ENCODE measurements at places on chromosomes 16 and 17.

DNA sequence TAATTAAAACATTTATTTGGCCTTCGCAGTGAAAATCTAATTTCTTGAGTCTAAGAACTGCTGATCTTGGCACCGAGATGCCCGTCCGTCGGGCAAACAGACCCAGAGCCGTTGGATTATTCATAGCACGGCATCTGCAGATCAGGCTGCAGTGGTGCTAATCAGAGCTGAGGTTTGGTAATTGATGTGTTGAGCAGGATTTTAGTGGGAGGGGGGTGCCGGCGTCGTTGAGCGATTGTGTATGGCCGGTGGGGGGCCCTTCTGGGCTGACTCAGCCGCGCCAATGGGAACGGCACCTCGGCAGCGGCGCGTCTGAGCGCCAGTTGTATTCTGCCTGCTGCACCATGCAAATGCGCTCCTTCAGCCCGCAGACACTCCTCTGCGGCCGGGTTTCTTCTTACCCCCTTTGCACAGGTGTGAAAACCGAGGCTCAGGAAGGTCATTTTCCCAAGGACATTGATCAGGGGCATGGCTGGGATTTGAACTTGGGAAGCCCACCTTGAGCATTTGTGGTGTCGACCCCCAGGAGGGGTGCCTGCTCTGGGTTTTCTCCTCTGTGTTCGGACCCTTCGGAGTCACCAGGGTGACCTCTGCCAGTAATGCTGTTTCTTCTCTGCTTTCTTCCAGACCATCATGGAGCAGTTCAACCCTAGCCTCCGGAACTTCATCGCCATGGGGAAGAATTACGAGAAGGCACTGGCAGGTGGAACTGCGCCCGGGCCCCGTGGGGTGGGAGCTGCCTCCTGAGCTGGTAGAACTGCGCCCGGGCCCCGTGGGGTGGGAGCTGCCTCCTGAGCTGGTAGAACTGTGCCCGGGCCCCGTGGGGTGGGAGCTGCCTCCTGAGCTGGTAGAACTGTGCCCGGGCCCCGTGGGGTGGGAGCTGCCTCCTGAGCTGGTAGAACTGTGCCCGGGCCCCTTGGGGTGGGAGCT, 18.4 kb downstream of the BAIAP2 start:
- no peak for DNase-seq

GRCh38 chr16:60073376-60073775, 1339.3 kb upstream of the GOT2 start:
- no peak for DNase-seq

- DNase-seq, result no peak
These were observed 352.5 kb downstream of the FOXL1 start for GRCh38 chr16:86930663-86931373.

- no peak for DNase-seq
These were observed 38.5 kb upstream of the KSR1 start for GRCh38 chr17:27417596-27418365.

DNA sequence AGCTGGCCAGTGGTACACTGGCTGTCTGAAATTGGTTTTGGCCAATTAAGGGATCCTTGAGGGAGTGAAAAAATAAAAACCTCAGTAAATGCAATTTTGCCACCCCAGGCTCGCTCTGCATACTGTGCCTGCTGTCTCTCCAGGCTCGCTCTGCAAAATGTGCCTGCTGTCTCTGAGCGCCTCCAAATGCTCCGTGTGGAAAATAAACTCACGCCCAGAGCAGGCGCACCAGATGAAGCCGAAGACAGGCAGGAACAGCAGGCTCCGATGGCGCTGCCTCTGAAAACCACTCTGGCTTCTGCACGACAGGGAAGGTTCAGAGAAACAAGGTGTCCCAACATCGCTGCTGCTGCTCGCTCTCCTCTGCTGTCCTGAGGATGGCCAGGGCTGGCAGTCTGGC, 29.1 kb downstream of the SNN start:
- no peak for DNase-seq

DNA sequence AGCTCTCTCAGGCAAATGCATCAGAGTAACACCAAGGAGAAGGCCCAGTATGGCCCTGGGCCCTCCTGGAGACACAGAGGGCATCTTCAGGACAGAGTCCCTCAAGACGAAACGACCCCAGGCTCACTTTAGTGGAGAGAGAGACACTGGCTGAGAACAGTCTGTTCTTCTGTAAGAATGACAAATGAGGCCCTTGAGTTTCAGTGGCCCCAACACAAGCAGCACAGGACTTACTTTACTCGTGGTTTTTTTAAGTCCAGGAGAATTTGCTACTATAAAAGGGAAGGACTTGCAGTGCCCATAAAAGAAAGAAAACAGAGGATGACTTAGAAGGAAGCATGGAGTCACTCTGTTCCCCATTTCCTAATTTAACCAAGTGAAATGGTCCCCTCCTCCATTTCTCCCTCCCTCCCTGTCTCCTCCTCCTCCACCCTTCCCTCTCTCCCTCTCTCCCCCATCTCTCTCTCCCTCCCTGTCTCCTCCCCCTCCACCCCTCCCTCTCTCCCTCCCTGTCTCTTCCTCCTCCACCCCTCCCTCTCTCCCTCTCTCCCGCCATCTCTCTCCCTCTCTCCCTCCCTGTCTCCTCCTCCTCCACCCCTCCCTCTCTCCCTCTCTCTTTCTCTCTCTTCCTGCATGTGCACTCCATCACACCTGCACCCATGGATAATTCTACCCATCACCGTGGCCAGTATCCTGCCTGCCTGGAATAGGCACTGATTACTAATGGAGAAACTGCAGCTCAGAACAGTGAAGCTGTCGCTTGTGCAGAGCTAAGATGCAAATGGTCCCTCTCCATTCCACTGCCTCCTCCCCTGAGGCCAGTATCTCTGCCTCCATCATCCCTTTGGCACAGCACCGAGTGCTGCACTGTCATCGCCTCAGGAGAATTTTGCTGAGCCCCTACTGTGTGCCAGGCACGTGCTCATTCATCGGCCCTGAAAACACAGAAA, 47.3 kb upstream of the RBFOX3 start:
- no peak for DNase-seq

DNA sequence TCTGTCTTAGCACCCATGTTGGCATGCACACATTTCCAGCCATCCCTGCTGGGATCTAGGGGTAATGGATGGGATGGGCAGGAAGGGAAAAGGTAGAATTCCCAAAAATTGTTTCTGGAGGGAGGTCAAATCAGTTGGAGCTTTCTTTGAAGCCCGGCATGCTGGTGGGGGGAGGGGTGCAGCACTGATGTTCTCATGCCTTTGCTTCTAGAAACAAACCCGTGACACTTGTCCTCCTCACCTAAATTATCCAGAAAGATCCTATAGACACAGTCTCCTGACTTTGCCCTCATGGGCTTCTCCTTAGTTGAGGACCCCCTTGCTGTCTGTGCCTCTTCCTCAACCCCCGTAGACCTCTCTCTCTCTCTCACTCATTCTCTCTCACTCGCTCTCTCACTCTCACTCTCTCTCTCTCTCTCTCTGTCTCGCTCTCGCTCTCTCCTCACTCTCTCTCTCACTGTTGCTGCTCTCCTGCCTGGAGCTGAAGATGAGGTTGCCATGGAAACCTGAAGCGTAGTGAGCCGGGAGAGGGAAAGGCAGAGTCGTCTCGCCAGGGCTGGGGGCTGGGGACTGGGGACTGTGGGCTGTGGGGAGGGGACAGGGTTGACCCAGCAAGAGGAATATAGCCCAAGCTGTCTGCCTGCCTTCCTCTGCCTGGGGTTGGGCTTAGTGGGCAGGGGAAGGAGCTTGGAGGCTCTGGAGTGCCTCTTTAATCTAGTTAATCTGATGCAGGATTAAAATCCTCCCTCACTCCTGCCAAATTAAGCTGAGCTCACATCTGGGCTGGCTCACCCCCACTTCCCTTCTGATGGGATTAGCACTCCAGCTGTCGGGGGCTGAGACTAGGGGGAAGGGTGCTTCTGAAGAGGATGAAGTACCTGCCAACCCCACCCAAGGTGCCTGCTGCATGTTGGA, 16.1 kb downstream of the LASP1 start:
- DNase-seq, result peak; percentile 27

- peak; percentile 52 for DNase-seq
These were observed 9.2 kb upstream of the TNFRSF13B start for GRCh38 chr17:16980813-16981731.

- no peak for DNase-seq
These were observed 4.0 kb downstream of the CIAO2B start for GRCh38 chr16:66930189-66930588.

GRCh38 chr16:50169555-50170096, 16.5 kb downstream of the TENT4B start:
- no peak for DNase-seq

- peak; percentile 12 for DNase-seq
These were observed 1396.2 kb downstream of the CDH8 start for GRCh38 chr16:60640038-60640437.

DNA sequence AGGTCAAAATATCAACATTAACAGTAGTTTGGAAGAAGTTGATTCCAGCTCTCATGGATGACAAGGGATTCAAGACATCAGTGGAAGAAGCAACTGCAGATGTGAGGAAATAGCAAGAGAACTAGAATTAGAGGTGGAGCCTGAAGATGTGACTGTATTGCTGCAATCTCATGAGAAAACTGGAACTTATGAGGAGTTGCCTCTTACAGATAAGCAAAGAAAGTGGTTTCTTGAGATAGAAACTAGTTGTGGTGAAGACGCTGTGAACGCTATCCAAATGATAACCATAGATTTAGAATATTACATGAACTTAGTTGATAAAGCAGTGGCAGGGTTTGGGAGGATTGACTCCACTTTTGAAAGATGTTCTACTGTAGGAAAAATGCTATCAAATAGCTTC, 67.8 kb downstream of the GOSR1 start:
- no peak for DNase-seq

- no peak for DNase-seq
These were observed 14.9 kb upstream of the C16orf54 start for GRCh38 chr16:29760567-29761279.

DNA sequence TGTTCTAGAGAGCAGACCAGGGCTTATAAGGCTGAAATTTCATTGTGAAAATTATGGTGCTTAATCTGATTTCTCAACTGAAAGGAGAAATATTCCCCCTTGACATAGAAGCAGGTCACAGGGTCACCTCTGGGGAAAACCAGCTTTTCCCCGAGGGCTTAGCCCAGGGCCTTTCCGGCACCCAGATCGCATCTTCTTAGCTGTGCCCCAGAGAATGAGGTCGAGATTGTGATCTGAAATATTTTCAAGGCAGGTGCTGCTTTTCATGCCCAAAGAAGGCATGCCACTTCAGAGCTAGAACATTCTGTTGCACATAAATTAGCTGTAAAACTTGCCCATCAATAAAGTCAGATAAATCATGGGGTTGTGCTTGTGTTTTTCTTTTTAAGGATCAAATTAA, 25.4 kb upstream of the ARHGAP17 start:
- no peak for DNase-seq

DNA sequence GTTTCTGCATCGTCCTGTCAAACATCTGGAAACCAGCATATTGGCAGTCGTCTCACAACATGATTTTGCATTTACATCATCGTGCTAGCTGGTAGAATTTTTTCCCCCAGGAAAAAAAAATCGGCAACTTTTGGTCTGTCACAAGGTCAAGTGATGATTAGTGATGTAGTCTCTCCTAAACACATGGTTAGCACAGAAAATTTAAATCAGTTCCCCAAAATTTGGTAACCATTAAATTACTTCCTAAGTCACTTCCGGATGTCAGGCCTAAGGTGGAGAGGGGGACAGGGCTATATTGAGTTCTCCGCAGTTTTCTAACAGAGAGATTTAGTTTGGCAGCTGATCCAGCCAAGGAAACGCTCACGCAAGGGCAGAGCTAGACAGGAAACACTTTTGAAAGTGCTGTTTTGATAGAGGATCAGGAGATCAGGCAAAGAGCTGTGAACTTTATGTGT, 271.0 kb upstream of the TBX2 start:
- DNase-seq, result peak; percentile 56

DNA sequence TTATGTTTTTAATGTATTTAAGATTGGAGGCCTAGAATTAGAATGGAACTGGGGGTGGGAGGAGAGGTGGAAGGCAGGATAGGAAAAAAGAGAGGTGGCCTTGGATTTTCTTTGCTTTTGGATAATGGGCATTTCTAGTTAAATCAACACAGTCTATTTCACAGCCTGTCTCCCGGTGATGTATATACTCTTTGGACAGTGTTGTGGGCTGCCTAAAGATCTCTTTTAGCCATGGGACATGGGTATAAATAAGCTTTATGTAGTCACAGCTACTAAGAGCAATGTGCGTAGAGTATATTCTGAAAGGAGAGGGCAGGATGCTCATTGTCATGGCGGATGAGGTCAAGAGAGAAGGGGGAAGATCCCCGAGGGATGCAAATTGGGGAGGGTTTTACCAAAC, 1084.4 kb upstream of the RBFOX1 start:
- DNase-seq, result no peak

DNA sequence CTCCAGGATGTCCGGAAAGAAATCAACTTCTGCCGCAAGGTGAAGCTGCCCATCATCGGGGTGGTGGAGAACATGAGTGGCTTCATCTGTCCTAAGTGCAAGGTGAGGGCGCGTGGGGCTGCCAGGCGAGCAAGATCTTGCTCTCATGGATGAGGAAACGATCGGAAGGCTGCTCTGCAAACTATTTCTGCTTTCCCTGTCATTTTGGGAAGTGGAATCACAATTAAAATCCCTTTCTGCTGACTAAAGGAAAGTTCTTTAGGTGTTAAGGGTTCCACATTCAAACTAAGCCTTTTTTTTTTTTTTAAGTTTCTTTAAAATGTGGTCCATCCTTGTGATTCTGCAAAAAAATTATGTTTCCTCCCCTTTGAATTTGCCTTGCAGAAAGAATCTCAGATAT, 17.7 kb downstream of the NUBP1 start:
- no peak for DNase-seq

DNA sequence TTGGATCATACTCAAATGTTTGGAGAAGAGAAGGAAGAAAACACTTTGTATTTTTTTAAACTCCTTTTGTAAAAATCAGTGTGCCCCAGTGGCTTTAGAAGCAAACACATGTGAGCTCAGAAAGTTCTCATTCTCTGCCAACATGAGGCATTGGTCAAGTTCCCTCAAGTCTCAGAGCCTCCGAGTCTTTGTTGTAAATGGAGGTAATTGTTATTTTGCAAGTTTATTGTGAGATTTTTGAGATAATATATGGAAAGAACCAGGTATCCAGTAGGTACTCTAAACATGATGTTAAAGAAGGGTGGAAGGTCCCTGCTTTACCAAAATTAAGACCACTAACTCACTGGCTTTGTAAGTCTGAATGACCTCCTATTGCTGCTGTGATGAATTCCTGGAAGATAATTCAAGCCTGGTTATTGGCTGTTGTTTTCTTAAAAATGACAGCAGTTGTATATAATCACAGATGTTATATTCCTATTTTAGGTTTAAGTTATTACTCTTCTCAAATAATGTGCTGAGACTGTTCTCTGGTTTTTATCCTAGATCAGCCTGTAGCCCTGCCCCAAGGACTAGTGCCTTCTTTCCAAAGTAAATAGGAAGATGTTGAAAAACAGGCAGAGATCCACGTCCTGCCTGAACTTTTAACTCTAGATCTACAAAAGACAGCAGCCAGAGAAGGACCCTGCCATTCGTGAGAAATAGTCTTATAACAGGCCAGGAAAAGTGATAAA, 2.4 kb downstream of the HLF start:
- DNase-seq, result no peak

GRCh38 chr17:44187131-44187899, 543 bp downstream of the TMUB2 start:
- no peak for DNase-seq

- DNase-seq, result no peak
These were observed 8.3 kb downstream of the MYH10 start for GRCh38 chr17:8622191-8622590.

Measured in fibroblast of skin of abdomen (primary cell).